ENCODE measurements at places on chromosomes 11 and 22.

DNA sequence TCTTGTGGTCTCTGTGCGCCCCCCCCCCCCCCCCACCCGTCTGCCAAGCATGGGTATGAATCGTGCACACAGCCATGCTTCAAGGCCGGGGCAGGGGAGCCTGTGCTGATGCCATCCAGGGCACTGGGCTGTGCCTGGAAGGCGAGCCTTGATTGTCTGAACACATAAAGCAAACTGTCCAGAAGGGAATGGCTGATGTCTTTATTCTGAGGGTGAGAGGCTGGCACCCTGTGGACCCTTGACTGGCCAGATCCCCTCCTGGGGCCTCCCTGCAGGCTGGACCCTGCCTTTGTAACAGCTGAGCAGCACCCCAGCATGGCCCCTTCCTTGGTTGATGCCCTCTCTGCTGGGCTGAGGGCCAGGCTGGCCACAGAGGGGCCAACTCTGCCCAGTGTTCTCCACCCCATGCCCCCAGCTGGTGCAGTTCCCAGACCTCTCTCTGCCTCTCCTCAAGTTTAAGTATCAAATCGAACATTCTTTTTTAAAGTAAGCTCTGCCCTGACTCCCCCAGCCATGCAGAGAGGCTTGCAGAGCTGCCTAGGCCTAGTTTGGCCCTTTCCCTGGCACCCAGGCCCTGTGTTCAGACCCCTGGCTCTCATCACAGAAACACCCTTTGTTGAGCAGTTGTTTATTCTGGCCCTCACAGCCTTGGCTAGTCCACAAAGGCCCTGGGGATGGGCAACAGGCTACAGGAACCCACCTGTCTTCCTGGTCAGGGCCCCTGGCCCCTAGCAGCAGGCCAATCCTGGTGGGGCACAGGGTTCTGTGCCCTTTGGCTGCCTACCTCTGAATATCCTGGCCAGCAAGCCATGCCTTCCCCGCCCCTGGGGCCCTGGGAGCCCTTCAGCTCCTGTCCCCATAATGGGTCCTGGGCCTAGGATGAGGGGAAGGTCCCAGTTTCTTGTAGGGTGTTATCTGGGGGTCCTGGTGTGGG, 3.9 kb upstream of the RANBP1 start:
- no peak for DNase-seq

- no peak for DNase-seq
Measured at GRCh38 chr11:2987881-2988861, 4.0 kb downstream of the NAP1L4 start.

DNA sequence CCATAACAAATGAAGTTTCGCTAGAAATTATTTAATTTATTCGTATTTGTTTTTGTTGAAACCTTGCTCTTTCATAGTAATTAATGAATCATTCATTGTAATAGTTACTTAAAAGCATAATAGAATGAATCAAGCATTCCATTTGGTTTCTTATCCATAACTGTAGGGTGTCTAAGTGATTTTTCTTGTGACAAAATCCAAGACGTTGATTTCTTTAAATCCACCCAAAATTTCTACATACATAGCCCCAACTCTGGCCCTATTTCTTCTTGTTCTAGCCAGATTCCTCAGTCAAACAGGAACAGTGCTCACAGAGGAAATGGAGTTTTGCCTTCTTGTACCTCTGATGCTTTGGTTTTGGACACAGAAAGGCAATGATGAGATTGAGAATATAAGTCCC, 25.5 kb downstream of the UBASH3B start:
- DNase-seq = no peak

DNA sequence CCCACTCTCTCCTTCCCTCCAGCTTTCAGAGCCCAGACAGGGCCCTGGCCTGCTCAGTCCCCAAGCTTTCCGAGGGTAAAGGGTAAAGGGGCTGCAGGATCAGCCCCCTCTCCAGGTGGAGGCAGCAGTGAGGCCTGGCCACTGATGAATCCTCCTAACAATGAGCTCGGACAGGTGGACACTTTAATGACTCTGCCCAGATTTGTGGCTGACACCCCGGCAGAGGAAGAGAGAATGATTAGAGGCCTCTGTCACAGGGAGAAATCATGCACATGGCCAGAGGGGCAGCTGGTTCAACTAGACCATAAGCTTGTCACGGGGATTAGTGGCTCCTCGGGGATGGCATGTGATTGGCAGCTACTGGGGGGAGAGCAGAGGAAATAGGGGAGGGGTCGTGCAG, 587.5 kb upstream of the B3GAT1 start:
- DNase-seq = no peak

DNA sequence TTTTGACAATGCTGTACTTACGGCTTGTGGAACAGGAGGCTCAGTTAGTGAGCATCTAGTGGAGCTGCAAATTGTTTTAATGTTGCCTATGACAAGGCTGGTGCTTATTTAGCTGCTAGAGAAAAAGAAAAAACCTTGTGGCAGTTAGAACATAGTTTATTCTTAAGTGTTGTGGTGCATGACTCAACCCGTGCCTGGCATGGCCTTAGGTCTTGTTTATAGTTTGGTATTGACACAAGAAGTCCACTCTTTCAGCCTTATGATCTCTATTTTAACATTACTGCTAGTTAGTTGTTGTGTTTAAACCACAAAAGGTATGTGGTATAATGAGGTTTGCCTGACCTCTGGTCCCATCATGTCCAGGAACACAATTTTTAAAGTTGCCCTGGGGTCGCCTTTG, 744.6 kb downstream of the FAM181B start:
- DNase-seq = no peak

DNA sequence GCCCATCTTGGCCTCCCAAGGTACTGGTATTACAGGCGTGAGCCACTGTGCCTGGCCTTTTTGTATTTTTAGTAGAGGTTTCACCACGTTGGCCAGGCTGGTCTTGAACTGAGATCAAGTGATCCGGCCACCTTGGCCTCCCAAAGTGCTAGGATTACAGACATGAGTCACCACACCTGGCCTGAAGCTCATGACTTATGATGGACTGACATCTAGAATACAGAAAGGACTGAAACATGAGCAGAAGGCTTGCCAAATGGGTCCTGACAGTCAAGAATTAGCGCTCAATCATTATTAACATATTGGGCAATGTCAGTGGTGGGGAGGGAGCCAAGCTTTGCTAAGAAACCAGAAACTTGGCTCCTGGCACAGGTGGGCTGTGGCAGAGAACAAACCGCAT, 5.0 kb downstream of the FADS1 start:
- DNase-seq = no peak

- DNase-seq = no peak
Measured at GRCh38 chr11:108486331-108486730, 11.9 kb downstream of the POGLUT3 start.

DNA sequence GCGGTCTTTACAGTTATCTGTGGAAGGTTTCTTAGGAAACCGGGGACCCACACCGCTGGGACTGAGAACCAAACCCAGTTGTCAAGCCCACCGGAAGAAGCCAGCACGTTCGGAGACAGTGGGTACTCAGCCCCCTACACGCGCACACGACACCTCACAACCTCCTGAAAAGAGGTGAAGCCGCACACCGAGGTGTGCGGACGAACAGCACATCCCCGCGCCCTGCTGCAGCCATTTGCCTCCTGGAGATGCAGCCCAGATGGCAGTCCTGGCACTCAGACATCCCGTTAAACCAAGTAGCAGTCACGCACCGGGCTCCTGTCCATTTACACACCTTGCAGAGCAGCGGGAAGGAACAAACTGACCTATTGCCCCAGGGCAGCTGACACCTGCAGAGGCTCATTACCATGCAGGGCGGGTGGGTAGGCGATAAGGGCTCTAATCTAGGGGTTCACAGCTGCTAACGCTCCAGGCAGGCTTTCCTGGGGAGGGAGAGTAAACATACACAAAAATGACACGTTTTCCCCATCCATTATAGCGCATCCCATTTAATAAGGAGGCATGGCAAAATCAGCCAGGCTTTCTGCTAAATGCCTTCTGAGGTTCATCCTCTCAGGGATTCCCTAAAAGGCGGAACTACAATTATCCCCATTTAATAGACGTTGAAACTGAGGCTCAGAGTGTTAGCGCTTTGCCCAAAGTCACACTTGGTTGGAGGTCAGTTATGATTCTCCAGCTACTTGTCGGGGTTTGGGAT, 864 bp upstream of the EHBP1L1 start:
- DNase-seq = no peak

DNA sequence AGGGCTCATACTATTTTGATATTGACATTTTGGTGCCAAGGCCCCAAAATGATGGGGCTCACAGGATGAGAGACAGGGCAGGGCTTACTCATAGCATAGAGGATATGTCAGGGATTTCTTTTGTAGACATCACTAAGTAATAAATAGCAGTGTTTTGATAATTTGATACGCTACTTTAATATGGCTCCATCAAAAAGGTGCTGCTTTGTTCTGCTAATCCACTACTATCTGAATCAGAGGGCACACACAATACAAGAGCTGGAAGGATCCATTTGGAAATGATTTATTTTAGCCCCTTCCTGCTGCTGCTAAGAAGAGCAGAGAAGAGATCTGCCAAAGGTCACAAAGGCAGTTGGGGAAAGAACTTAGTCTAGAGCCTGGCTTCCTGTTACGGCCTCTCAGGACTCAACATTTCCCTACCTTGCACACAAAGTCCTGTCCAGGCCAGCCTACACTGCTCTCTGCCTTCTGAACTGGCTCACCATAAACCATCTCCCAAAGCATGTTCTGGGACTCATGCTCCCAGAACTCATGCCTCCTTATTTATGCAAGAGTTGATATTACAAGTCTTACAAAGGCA, 261.3 kb upstream of the ARHGAP20 start:
- DNase-seq = no peak

DNA sequence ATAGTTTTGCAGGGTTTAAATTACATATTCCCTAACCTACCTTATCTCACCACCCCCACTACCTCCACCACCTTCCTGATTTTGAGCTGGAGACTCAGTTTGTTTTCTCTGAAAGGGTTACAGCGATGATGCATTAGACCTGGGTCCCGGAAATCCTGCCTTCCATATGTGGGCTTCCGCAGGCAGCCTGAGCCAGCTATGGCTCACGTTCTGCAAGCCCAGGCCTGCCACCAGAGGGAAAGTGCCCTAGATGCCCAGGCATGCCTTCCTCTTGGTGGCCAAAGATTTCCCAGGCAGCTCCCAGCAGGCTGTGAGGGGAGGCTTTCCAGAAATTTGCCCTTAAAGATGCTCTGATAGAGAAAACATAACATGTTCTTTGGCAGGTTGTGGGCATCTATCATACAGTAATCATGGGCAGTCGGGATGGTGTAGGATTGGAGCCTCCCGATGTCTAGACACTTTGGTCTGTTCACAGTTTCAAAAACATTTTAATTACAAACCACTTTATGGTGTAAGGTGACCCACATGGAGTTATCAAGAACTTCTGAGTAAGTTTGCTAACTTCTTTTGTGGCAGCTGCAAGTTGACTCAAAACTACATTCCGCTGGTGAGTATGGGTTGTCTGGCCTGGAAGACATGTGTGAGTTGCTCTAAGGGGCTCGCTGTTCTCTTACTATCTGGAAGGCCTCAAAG, 79.3 kb downstream of the MICAL2 start:
- DNase-seq = no peak

- DNase-seq = no peak
Measured at GRCh38 chr22:37273126-37273845, 9.0 kb upstream of the CYTH4 start.

DNA sequence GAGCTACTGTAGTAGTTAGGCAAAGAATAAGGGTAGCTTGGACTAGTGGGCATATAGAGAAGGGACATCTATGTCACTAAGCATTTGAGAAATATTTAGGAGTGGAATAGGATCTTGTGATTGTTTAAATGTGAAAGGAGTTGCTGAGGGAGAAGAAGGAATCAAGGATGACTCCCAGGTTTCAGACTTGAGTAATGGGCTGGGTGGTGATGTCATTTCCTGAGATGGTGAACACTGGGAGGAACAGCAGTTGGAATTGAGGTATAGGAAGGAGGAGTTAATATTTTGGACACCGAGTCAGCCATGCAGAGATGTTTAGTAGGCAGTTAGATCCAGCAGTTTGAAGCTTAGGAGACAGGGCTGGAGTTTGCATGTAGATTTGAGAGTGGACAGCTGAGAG, 40.1 kb downstream of the REXO2 start:
- no peak for DNase-seq

- no peak for DNase-seq
Measured at GRCh38 chr11:76962583-76963416, 71.4 kb upstream of the B3GNT6 start.

DNA sequence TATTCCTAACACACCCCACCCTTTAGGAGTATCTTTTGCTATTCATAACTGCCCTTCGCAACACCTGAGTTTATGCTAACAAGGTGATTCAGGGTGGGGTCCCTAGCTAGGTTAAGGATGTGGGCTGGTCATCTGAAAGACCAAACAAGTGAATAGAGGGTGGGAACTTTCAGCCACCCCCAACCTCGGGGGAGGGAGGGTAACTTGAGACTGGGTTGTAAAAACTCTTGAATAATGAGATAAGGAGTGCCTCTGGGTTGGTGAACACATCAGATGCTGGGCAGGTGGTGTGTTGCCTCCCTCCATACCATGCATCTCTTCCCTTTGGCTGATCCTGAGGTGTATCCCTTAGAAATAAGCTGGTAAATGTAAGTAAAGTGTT, 111.5 kb downstream of the SWAP70 start:
- no peak for DNase-seq

DNA sequence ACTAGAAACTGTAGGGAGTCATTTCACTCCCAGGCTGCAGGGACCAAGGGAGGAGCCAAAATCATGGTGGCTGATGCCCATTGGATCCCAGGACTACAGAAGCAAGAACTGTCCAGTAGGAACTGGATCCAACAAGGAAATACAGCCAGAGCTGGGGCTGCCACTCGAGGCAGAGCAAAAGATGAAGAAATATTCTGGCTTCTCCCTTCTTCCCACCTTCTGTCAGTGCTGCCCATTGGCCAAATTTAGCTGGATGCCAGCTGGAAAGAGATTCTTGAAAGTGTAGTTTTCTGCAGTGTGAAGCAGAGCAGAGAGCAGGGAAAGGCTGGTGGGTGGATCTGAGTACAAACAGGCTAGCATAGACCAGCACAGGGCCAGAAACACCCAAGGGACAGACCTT, 45.6 kb downstream of the COMMD9 start:
- DNase-seq = peak; percentile 60

- no peak for DNase-seq
Measured at GRCh38 chr22:41488076-41488475, 19.2 kb downstream of the ACO2 start.

GRCh38 chr11:472272-472671, 22.2 kb downstream of the PTDSS2 start:
- DNase-seq = no peak

DNA sequence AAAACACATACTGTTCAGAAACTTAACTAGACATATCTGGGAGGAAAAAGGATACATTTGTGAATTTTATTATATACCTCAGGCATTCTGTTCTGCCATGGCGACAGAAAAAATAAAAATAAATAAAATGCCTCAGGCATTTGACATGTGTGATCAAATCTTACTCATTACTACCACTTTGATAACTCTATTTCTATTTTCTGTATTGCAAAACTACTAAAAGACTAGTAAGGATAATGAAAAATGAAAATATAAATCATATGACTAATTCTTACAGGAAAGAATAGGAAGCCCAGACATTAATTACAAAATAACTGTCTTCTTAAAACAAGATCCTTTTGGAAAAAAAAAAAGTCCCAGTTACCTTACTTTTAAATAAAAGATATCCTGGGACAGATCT, 5.3 kb downstream of the PICALM start:
- DNase-seq = no peak

- DNase-seq = no peak
Measured at GRCh38 chr11:61090521-61090920, 11.8 kb upstream of the CD5 start.

All from occipital lobe (tissue), 3 donors.